ENCODE measurements at places on chromosomes 16 and 17. TPM values are rescaled to one million over a fixed set of nuclear protein-coding genes. Genes with fewer than 3 reads are reported as not detected.

The ABI3 gene
- not detected for total RNA-seq

The HCRT gene
- not detected for total RNA-seq

The C17orf113 gene
- 0.18 TPM for total RNA-seq

The FOXN1 gene
- total RNA-seq = not detected

The ADGRG3 gene
- not detected for total RNA-seq

The CD300E gene
- total RNA-seq = not detected

The CNP gene
- total RNA-seq = 47.1 TPM

The NKIRAS2 gene
- total RNA-seq = 50.2 TPM

The ASGR2 gene
- total RNA-seq = not detected

The HSF4 gene
- total RNA-seq = 12.8 TPM

The AGRP gene
- not detected for total RNA-seq

The TBC1D3G gene
- total RNA-seq = not detected

The CLEC3A gene
- not detected for total RNA-seq

The ATP1B2 gene
- total RNA-seq = not detected

DNA sequence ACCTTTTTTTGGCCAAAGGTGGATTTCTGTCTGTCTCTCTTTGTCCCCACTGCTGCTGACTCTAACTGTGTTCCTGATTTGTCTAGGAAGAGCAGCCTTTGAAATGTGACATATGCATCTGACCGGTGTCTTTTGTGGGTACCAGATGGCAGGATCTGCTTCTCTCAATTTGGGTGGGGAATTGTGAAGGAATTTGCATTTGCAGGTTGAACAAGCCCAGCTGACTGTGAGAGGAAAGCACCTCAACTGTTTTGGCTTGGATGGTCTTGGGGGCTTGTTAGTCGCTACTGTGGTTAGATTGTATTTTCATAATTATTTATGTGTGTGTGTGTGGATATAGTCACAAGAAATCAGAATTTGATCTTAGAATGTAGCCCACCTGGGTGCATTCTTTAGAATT, 37.7 kb upstream of the LCMT1 start:
- no peaks in the 10 kb centered on the region for H3K4me1 ChIP-seq
- DNase-seq = no peak
- H3K36me3 ChIP-seq = no peaks in the 10 kb centered on the region
- no peak overlapping the region for H3K4me3 ChIP-seq
- H3K27ac ChIP-seq = no peak overlapping the region

- H3K27ac ChIP-seq = peak within 1 kb of the TSS; percentile 99
- peak within 1 kb of the TSS; percentile 99 for H3K4me3 ChIP-seq
- no peaks in the 10 kb centered on the region for H3K27me3 ChIP-seq
- H3K4me1 ChIP-seq = peaks cover 60% of the 10 kb centered on the region
Measured at GRCh38 chr16:88785106-88785924, at the start of gene PIEZO1. TSS of gene PIEZO1 (minus strand) at chr16:88785220. CDS start at chr16:88784964, 256 bp downstream.

GRCh38 chr17:43680461-43680860, 18.7 kb upstream of the MEOX1 start:
- no peak for DNase-seq
- H3K36me3 ChIP-seq = no peaks in the 10 kb centered on the region
- H3K27ac ChIP-seq = no peak overlapping the region
- H3K27me3 ChIP-seq = no peaks in the 10 kb centered on the region

DNA sequence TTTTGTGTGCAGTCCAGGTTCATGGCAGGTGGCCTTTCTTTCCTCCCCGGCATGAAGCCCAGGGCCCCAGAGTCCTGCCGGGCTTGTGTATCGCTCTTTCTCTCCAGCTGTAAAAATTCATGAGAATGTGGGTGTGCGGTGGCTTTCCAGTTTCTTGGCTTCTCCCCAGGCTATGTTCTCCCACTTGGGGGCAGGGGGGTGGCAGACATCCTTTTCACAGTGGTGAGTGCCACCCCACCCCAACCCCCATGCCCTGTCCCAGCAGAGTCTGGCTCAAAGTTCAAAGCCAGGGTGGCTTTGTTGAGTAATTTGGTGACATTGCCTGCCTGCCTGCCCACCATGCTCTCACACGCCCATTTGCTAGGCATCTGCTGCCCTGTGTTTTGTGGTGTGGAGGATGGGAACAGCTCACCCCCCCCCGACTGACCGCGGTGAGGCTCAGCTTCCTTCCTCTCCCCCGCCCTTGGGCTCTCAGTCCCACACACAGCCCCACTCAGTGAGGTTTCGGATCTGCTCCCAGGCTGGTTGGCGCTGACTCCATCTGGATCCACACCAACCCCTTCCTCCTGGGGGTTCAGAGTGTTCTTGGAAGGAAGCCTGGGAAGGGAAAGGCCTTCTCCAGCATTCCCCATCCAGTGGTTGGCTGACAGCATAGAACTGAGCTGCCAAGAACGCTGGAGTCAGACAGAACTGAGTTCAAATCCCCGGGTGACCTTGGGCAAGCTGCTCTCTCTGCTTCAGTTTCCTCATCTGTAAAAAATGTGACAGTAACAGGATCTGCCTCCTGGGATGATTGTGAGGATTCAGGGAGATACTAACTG, 36.0 kb downstream of the CHD9 start:
- H3K4me1 ChIP-seq = peaks cover 21% of the 10 kb centered on the region
- no peak overlapping the region for H3K4me3 ChIP-seq
- H3K27ac ChIP-seq = no peak overlapping the region

DNA sequence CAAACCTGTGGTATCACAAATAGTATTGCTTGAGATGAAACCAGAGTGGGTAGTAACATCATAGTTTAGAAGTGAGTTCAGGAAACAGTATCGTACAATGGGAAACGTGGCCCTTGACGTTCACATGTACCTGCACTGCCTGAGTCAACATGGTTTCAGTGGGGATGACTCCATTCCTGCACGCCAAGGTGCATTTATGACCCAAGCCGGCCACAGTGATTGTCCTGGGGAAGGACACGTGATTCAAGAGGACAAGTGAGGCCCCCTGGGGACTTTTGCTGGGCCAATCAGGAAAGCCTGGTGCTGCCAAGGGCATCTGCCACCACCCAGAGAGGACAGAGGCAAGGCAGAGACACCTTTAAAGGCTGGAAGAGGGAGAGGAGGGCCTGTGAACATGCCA, 119.2 kb downstream of the AXIN2 start:
- H3K36me3 ChIP-seq = no peaks in the 10 kb centered on the region
- no peak overlapping the region for H3K27ac ChIP-seq
- H3K4me3 ChIP-seq = no peak overlapping the region
- no peaks in the 10 kb centered on the region for H3K4me1 ChIP-seq
- DNase-seq = no peak
- no peaks in the 10 kb centered on the region for H3K27me3 ChIP-seq

- no peak overlapping the region for H3K27ac ChIP-seq
- H3K4me3 ChIP-seq = no peak overlapping the region
- no peaks in the 10 kb centered on the region for H3K36me3 ChIP-seq
- peaks cover 33% of the 10 kb centered on the region for H3K4me1 ChIP-seq
- H3K27me3 ChIP-seq = no peaks in the 10 kb centered on the region
Measured at GRCh38 chr17:41406205-41406604, 8.8 kb upstream of the KRT31 start.

GRCh38 chr17:19014628-19015215, 10.2 kb upstream of the FAM83G start:
- H3K27ac ChIP-seq = no peak overlapping the region
- no peak for DNase-seq
- no peak overlapping the region for H3K4me3 ChIP-seq

GRCh38 chr16:23225634-23226033, 43.1 kb downstream of the SCNN1G start:
- DNase-seq = no peak
- H3K27ac ChIP-seq = no peak overlapping the region
- no peak overlapping the region for H3K4me3 ChIP-seq
- H3K27me3 ChIP-seq = no peaks in the 10 kb centered on the region
- no peaks in the 10 kb centered on the region for H3K4me1 ChIP-seq

DNA sequence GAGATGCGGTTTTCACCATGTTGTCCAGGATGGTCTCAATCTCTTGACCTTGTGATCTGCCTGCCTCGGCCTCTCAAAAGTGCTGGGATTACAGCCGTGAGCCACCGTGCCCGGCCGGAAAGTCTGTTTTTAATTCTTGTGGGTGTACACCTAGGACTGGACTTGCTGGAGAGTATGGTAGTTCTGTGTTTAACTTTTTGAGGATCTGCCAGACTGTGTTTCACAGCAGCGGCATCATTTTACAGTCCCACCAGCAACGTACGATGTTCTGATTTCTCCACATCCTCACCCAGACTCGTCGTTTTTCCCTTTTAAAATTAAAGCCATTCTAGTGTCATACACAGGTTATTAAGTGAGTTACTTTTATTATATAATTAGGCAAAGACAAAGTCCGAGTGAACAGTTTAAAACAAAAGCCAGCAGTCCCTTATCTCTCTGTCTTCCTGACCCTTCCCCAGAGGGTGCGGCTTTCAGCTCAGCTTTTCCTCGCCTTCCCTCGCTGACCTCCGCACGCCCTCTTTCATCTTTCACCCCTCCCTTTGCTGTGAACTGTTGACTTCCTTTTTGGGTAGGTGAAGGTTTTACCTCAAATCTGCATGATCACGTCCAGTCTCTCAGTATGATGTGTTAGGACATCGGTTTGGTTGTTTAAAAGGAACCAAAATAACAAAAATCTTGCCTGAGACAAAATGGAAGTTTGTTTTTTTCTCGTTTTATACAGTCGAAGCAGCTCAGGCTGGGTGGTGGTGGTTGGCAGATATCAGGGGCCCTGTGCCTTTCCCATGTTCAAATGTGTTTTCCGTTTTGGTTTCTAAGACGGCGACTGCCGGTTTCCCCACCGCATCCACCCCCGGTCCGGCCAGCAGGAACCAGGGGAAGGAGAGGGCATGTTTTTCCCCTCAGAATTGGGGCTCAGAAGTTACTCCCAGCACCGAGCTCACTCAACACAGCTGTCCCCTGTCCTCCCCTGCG, 18.0 kb downstream of the FAM234A start:
- H3K36me3 ChIP-seq = peaks cover 10% of the 10 kb centered on the region
- no peak for DNase-seq
- no peak overlapping the region for H3K4me3 ChIP-seq
- no peaks in the 10 kb centered on the region for H3K4me1 ChIP-seq
- H3K27ac ChIP-seq = no peak overlapping the region

- no peak overlapping the region for H3K27ac ChIP-seq
- no peaks in the 10 kb centered on the region for H3K36me3 ChIP-seq
- H3K27me3 ChIP-seq = no peaks in the 10 kb centered on the region
- no peak for DNase-seq
- H3K4me3 ChIP-seq = no peak overlapping the region
Measured at GRCh38 chr16:78286065-78286464, 186.6 kb downstream of the WWOX start.

- peak within 1 kb of the TSS; percentile 74 for H3K4me3 ChIP-seq
- H3K27ac ChIP-seq = peak within 1 kb of the TSS; percentile 46
- peak; percentile 64 for DNase-seq
- H3K36me3 ChIP-seq = peaks cover 3% of the 10 kb centered on the region
Measured at GRCh38 chr17:68457168-68457538, at the start of gene WIPI1. TSS of gene WIPI1 (minus strand) at chr17:68457496. CDS start at chr17:68457421, 75 bp downstream.

GRCh38 chr16:28009586-28010373, 53.7 kb downstream of the GSG1L start:
- peaks cover 16% of the 10 kb centered on the region for H3K27me3 ChIP-seq
- no peak overlapping the region for H3K4me3 ChIP-seq
- H3K4me1 ChIP-seq = no peaks in the 10 kb centered on the region
- H3K27ac ChIP-seq = no peak overlapping the region

- H3K36me3 ChIP-seq = no peaks in the 10 kb centered on the region
- H3K4me3 ChIP-seq = no peak overlapping the region
- DNase-seq = no peak
- no peaks in the 10 kb centered on the region for H3K27me3 ChIP-seq
- peaks cover 4% of the 10 kb centered on the region for H3K4me1 ChIP-seq
Measured at GRCh38 chr16:8736123-8736668, 61.2 kb downstream of the TMEM186 start.

- DNase-seq = no peak
- peaks cover 51% of the 10 kb centered on the region for H3K27me3 ChIP-seq
- no peak overlapping the region for H3K27ac ChIP-seq
- no peaks in the 10 kb centered on the region for H3K36me3 ChIP-seq
- H3K4me1 ChIP-seq = no peaks in the 10 kb centered on the region
- no peak overlapping the region for H3K4me3 ChIP-seq
Measured at GRCh38 chr16:1895949-1896675, 22.1 kb downstream of the HS3ST6 start.

- DNase-seq = no peak
- H3K27ac ChIP-seq = no peak overlapping the region
- no peaks in the 10 kb centered on the region for H3K36me3 ChIP-seq
- H3K27me3 ChIP-seq = no peaks in the 10 kb centered on the region
- peaks cover 10% of the 10 kb centered on the region for H3K4me1 ChIP-seq
- H3K4me3 ChIP-seq = no peak overlapping the region
Measured at GRCh38 chr17:39939588-39940419, 12.3 kb downstream of the LRRC3C start.

DNA sequence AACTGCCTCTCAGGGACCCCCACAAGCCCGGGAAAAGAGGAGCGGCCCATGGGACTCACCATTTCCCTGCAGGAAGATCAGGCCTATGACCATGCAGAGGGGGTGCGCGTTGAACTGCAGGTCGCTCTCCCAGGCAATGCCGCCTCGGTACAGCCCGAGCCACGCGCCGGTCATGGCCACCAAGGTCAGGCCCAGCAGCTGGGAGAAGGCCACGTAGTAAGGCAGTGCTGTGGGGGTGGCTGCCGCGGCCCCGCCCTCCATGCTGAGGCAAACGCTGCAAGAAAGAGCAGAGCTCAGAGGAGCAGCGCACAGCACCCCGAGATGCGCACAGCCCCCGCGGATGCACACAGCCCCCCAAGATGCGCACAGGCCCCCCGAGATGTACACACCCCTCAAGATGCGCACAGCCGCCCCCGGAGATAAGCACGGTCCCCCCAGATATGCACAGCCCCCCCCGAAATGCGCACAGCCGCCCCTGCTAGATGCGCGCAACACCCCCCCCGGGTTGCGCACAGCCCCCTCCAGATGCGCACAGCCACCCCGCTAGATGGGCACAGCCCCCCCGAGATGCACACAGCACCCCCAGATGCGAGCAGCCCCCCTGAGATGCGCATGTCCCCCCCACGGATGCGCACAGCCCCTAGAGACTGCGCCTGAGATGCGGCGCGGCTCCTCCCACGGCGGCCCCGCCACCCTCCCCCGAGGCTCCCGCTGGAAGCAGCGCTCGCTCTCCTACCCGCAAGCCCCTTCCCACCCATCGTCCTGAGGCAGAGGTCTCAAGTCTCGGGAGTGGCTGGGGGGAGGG, 8.6 kb downstream of the CYB561 start:
- DNase-seq = no peak
- H3K36me3 ChIP-seq = peaks cover 7% of the 10 kb centered on the region
- H3K4me3 ChIP-seq = no peak overlapping the region
- no peaks in the 10 kb centered on the region for H3K27me3 ChIP-seq
- no peak overlapping the region for H3K27ac ChIP-seq

Measured in SJSA1 (cell line).